ENCODE measurements at places on chromosomes 3 and 15.
A peak's percentile ranks its signal among the peaks of the same experiment; 100 is the strongest.

- no peaks in the 10 kb centered on the region for H3K27me3 ChIP-seq
- H3K4me1 ChIP-seq, result no peaks in the 10 kb centered on the region
- DNase-seq, result no peak
- no peaks in the 10 kb centered on the region for H3K36me3 ChIP-seq
Measured at GRCh38 chr15:61558172-61559136, 329.4 kb upstream of the RORA start.

GRCh38 chr3:11247362-11247761 is 24.8 kb upstream of the ATG7 start:
- no peak overlapping the region for H3K27ac ChIP-seq
- peaks cover 3% of the 10 kb centered on the region for H3K27me3 ChIP-seq
- no peak for DNase-seq
- H3K4me1 ChIP-seq, result no peaks in the 10 kb centered on the region

DNA sequence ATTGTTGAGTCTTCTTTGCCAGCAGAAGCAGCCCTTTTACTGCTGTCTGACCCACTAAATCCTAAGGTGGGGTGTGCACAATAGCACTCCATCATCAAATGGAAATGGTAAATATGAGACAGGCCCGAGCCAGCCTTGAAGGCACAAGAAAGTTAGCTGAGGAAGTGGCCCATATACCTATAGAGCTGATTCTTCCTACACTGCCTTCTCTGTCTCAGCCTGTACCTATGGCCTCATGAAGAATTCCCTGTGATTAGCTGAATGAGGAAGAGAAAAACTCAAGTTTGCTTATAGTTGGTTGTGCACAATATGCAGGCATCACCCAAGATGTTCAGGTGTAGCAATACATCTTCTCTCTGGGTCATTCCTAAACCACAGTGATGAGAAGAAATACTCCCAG is 31.7 kb upstream of the XCR1 start:
- no peak overlapping the region for H3K27ac ChIP-seq
- no peak for DNase-seq
- no peaks in the 10 kb centered on the region for H3K4me1 ChIP-seq
- H3K36me3 ChIP-seq, result no peaks in the 10 kb centered on the region
- no peak overlapping the region for H3K4me3 ChIP-seq
- peaks cover 3% of the 10 kb centered on the region for H3K27me3 ChIP-seq

- H3K36me3 ChIP-seq, result no peaks in the 10 kb centered on the region
- H3K4me1 ChIP-seq, result no peaks in the 10 kb centered on the region
- H3K27me3 ChIP-seq, result no peaks in the 10 kb centered on the region
- no peak overlapping the region for H3K4me3 ChIP-seq
- no peak for DNase-seq
Measured at GRCh38 chr15:31102374-31103342, 1.1 kb upstream of the TRPM1 start.

- DNase-seq, result no peak
- no peak overlapping the region for H3K4me3 ChIP-seq
- no peak overlapping the region for H3K27ac ChIP-seq
- no peaks in the 10 kb centered on the region for H3K27me3 ChIP-seq
Measured at GRCh38 chr15:56877255-56877970, 41.0 kb upstream of the TCF12 start.

GRCh38 chr3:139659511-139659910 is 18.3 kb downstream of the NMNAT3 start:
- peaks cover 2% of the 10 kb centered on the region for H3K27me3 ChIP-seq
- no peak overlapping the region for H3K27ac ChIP-seq
- no peak for DNase-seq
- peaks cover 3% of the 10 kb centered on the region for H3K36me3 ChIP-seq

DNA sequence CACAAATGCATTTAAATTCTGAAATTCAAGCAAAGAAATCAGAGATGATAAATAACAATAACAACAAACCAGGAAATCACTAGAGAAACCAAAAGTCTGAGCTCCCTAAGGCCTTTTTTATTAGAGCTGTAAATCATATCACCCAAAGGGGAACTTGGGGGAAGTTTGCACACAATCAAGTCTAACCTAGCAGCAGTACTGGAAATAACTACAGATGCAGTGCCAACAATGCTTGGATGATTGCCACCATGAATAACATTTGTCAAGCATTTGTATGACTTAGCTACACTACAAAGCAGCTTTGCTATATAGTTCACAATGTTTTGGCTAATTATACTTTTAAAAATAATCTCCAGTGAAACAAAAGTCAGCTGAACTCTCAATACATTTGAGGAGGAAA is 27.8 kb downstream of the SHQ1 start:
- DNase-seq, result no peak
- H3K27ac ChIP-seq, result no peak overlapping the region
- H3K4me1 ChIP-seq, result no peaks in the 10 kb centered on the region
- H3K36me3 ChIP-seq, result peaks cover 3% of the 10 kb centered on the region
- H3K27me3 ChIP-seq, result no peaks in the 10 kb centered on the region

- peaks cover 21% of the 10 kb centered on the region for H3K27me3 ChIP-seq
- H3K4me1 ChIP-seq, result no peaks in the 10 kb centered on the region
- H3K4me3 ChIP-seq, result peak overlapping the region; percentile 71
- no peaks in the 10 kb centered on the region for H3K36me3 ChIP-seq
- H3K27ac ChIP-seq, result no peak overlapping the region
Measured at GRCh38 chr3:141659821-141660613, 78.1 kb upstream of the RNF7 start.

DNA sequence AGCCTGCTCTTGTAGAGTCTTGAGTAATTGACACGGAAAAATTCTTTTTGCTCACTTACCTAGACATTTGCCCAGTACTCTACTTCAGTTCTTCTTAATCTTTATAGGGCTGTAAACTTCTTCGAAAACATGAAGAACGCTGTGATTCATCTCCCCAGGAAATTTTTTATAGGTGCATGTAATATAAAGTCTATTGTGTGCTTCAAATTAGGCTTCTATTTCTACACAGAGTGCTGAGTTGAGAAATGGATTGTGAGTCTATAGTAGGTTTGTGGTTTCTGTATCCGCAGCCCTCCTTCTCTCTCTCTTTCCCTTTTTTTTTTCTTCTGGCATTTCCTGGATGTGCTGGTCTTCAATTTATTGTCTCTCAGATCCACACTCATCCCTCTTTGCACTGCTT is 183.3 kb upstream of the DCBLD2 start:
- H3K27me3 ChIP-seq, result peaks cover 2% of the 10 kb centered on the region
- no peak overlapping the region for H3K27ac ChIP-seq
- H3K4me1 ChIP-seq, result no peaks in the 10 kb centered on the region
- no peak overlapping the region for H3K4me3 ChIP-seq

DNA sequence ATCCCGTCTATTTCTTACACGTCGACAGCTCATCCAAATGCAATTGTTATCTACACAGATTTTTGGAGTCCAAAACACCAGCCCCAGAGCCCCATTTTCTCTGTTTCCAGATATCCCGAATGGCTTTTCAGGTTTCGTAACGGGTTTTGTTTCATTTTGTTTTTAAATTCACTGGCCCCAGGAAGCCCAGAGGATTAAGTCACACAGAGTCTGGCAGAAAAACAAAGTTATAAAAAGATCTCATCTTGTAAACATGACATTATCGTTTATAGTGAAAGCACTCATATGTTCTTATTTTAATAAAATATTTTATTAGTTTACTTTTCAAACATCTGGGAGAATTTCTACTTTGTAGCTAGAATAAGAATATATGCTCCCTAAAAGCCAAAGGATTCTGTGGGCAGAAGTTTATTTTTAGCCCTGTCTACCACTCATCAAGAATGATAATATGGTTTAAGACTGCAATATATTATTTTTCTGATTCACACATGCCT is 149.3 kb upstream of the SLC2A2 start:
- no peak overlapping the region for H3K4me3 ChIP-seq
- peak overlapping the region; percentile 35 for H3K27ac ChIP-seq
- DNase-seq, result no peak

- no peak overlapping the region for H3K27ac ChIP-seq
- H3K4me3 ChIP-seq, result no peak overlapping the region
- H3K27me3 ChIP-seq, result peaks cover 9% of the 10 kb centered on the region
- no peaks in the 10 kb centered on the region for H3K36me3 ChIP-seq
- no peaks in the 10 kb centered on the region for H3K4me1 ChIP-seq
Measured at GRCh38 chr3:186700267-186700666, 16.9 kb upstream of the KNG1 start.

DNA sequence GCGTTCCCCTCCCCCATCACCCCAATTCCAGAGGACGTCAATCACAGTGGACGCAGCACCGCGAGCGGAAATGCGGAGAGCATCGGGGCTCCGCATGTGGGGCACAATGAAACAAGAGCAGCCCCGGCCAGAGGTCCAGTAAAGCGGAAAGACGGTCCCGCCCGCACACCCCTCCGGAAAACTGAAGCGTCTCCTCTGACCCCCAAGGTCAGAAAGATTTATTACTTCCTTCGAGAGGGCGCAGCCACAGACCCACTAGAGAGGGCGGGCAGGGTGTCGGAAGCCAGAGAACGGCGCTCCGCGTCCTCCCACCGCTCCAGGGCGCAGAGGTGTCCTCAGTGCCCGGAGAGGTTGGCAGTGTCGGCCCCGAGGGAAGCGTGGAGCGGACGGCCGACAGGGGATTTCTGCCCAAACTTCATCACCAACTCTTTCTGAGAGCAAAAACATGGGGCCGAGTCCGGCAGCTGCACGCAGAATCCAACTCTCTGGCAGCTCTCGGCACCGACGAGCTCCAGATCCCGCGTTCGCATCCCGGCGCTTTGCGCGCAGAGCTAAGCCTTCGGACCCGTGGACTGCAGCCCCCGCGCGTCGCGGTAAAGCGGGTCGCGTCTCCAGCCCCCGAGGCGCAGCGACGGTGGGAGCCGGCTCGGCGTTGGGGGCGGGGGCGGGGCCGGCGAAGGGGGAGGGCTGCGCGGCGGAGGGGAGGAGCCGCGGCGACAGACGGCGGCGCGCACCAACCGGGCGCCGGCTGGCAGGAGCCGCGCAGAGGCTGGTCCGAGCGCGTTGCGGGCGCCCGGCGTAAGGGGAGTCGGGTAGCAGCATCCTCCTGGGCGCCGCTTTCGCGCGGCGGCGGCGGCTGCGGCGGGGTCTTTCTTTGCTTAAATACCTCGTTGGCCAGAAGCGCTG is at the start of gene CHST2:
CHST2 (plus strand) TSS at position 763 of the 906 bp plus-strand sequence. CDS start 1,046 bp downstream, outside the sequence.
- H3K4me1 ChIP-seq, result peaks cover 42% of the 10 kb centered on the region
- peaks cover 24% of the 10 kb centered on the region for H3K36me3 ChIP-seq
- H3K4me3 ChIP-seq, result peak within 1 kb of the TSS; percentile 96
- DNase-seq, result peak; percentile 84
- H3K27me3 ChIP-seq, result peaks cover 21% of the 10 kb centered on the region

- H3K4me3 ChIP-seq, result no peak overlapping the region
- no peak overlapping the region for H3K27ac ChIP-seq
- no peak for DNase-seq
- H3K4me1 ChIP-seq, result no peaks in the 10 kb centered on the region
- H3K36me3 ChIP-seq, result no peaks in the 10 kb centered on the region
- H3K27me3 ChIP-seq, result peaks cover 4% of the 10 kb centered on the region
Measured at GRCh38 chr15:39204031-39204430, 376.8 kb upstream of the THBS1 start.

DNA sequence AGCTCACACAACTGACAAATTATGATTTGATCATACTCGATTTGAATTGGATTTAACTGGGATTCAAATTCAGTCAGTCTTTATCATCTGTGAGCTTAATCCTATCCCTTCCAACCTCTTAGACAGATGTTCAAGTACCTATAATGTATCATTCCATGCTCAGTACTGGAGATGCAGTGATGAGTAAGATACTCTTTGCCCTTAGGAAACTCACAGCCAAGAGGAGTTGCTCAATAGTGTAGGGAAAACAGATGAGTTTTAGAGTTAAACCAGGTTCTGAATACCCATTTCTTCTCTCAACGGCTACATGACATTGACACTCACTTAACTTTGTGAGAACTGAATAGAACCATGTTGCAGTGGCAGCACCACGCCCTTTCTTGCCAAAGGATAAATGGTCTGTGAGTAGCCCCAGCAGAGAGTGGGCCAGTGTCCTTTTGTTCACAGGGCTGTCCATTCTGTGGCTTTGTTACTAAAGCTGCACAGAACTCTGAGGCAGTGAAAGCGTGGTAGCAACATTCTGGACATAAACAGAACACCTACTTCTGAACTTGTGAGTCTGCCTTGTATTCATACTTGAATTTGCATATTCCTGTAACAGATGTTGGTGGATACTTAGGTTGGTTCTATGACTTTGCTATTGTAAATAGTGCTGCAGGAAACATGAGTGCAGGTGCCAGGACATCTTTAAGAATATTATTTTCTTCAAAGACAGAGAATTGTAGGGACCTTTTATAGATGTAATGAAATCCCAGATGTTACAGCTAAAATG is 91.6 kb downstream of the RASA2 start:
- peaks cover 6% of the 10 kb centered on the region for H3K4me1 ChIP-seq
- peaks cover 53% of the 10 kb centered on the region for H3K36me3 ChIP-seq
- no peak overlapping the region for H3K27ac ChIP-seq
- no peak overlapping the region for H3K4me3 ChIP-seq
- no peak for DNase-seq
- no peaks in the 10 kb centered on the region for H3K27me3 ChIP-seq

- no peaks in the 10 kb centered on the region for H3K27me3 ChIP-seq
- DNase-seq, result no peak
- peaks cover 5% of the 10 kb centered on the region for H3K36me3 ChIP-seq
- no peak overlapping the region for H3K27ac ChIP-seq
- no peak overlapping the region for H3K4me3 ChIP-seq
Measured at GRCh38 chr15:52100807-52101442, 11.7 kb downstream of the BCL2L10 start.

GRCh38 chr15:40911141-40911540 is 16.9 kb downstream of the VPS18 start:
- H3K4me3 ChIP-seq, result no peak overlapping the region
- H3K27me3 ChIP-seq, result no peaks in the 10 kb centered on the region
- DNase-seq, result no peak
- no peaks in the 10 kb centered on the region for H3K36me3 ChIP-seq
- H3K27ac ChIP-seq, result no peak overlapping the region
- peaks cover 8% of the 10 kb centered on the region for H3K4me1 ChIP-seq

- H3K4me1 ChIP-seq, result peaks cover 4% of the 10 kb centered on the region
- H3K27me3 ChIP-seq, result peaks cover 5% of the 10 kb centered on the region
- DNase-seq, result no peak
- no peak overlapping the region for H3K4me3 ChIP-seq
Measured at GRCh38 chr15:72313881-72314280, 6.1 kb downstream of the CELF6 start.

Data from immature natural killer cell (primary cell).